RCC 7860 (cell line): ENCODE measurements at places on chromosomes 3 and 15.

GRCh38 chr15:77369168-77369567, 50.7 kb downstream of the PEAK1 start:
- no peak for DNase-seq

GRCh38 chr15:23039917-23040281, 530 bp upstream of the TUBGCP5 start:
- DNase-seq = no peak

GRCh38 chr3:130963878-130964277, 62.7 kb downstream of the ASTE1 start:
- DNase-seq = peak; percentile 35

GRCh38 chr15:51971032-51971374, 575 bp downstream of the LEO1 start:
- DNase-seq = no peak

DNA sequence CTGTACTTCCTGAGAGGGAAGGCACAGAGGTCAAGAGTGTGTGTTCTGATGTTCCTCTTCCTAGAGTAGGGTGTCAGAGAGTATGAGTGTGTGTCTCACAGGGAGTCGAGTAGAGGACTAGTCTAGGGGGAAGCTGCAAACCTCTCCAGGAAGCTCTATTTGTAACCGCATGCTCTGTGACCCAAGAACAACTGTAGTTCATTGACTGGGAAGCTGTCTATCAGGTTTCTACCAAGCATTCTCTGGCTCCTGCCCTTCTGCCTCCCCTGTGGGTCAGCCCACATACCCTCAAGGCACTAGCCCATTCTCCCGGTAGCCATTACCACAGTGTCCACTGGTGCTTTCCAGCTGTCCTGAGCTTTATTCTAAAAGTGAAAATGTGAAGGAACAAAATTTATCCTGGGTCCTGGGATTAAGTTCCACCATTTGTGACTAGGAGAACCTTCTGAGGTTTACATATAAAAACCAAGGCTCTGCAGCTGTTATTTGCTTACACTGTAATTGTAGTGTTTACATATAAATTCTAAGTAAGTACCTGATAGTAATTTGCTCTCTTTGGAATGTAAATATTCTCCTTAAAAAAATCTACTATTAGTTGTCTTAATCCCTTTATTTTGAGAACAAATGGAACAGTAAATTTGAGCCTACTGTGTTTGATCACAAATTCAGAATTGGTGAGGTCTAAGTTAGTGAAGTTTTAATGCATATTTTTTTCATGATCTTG, 40.7 kb downstream of the MYRIP start:
- no peak for DNase-seq

DNA sequence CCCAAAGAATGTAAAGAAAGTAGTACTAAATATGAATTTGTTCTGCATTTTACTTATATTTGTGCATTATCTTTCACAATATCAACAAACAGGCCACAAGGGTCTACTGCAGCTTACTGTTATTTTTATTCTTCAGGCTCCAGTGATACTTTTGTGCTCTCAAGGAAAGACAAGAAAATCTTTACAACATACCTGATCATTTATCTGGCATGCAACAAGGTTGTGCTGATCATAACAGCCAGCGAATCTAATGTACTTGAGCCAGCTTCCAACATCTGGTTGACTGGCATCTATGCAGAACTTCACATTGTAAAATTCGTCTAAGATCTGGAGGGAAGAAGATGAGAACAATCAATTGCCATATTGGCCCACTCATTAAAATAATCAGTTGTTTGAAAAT, 520.0 kb downstream of the MECOM start:
- DNase-seq = no peak
